ENCODE measurements at places on chromosomes 2 and 18.

DNA sequence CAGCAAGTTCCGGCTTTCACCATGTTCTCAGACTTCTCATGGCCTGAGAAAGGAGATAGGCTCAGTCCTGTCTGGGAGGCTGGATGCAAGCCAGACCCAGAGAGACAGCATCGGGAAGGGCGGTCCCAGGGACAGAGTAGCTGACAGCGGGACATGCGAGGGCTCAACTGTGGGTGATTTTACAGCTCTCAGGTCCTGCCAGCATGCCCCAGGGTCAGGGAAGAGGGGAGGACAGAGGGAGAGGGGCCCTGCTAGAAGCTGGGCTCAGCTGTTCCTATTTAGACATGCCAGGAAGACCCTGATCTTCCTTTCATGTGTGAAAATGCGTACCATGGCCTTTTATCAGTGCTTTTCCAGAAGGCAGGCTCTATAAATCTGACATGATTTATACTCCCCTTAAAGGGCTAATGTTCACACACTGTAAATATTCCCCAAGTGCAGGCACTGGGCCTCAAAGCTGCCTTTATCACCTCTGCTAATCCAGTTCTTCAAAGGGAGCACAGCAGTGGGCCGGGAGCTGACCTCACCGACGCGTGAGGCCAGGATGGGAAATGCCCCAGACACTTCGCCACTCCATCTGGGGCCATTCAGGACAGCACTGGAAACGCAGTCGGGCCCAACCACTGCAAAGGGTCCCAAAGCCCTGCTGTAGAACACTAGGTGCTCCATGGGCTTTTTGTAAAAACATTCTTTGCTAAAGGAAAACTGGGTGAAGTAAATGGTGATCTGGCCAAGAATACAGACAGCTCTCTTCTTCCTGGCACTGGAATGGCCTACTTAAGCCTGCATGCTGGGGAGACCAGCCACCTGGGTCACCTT is 96.1 kb upstream of the LMAN1 start:
- DNase-seq = no peak

DNA sequence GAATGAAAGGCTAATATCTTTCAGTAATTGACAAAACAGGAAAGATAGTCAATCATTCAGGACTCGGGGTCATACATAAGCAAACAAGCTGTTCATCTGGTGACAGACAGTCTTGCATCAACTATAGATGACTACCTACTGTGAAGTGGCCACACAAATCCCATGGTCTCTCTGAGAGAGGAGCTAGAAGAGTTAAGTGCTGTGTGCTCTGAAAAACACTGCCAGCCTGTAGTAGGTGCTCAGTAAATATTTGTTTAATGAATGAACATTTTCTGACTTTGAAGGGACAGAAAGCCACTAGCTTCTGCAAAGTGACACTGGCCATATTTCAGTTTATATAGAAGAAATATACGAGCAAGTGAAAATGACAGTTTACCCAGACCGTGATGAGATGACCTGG is 184.0 kb upstream of the CHAC2 start:
- DNase-seq = no peak

- no peak for DNase-seq
Observed at GRCh38 chr2:136168720-136169119, 50.8 kb upstream of the CXCR4 start.

GRCh38 chr2:232815569-232815968 is 39.2 kb upstream of the KCNJ13 start:
- DNase-seq = no peak

GRCh38 chr2:233023761-233024410 is 8.6 kb upstream of the NEU2 start:
- DNase-seq = no peak

DNA sequence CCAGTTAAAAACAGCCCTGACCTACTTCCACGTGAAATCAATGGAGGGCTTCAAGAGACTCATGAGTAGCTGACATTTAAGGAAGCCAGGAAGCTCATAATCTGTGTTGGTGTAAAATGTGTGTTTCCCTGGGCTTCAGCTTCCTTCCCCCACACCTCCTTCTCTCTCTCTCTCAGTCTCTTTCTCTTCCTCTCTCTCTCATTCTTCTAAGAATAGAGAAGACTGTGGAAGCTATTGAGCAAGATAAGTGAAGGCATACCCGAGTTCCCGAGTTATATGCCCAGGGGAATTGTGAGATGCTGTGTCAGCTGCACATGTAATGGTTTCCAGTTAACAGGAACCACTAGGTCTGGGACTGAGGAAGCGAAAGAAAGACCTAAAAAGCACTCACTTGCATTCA is 199.4 kb downstream of the NYAP2 start:
- no peak for DNase-seq

Data from NCI-H2081 (cell line).